Left lobe of liver (tissue), 2 donors: ENCODE measurements at places on chromosomes 11 and 22. TPM values are rescaled to one million over a fixed set of nuclear protein-coding genes. Genes with fewer than 3 reads are reported as not detected.

GRCh38 chr11:19442554-19442910 lies 201.8 kb upstream of the E2F8 start:
- DNase-seq = no peak

- DNase-seq = peak; percentile 73
Observed at GRCh38 chr22:40654522-40655167, 18.1 kb upstream of the MRTFA start.

GRCh38 chr22:40747361-40747760 lies 68.1 kb downstream of the MCHR1 start:
- no peak for DNase-seq

DNA sequence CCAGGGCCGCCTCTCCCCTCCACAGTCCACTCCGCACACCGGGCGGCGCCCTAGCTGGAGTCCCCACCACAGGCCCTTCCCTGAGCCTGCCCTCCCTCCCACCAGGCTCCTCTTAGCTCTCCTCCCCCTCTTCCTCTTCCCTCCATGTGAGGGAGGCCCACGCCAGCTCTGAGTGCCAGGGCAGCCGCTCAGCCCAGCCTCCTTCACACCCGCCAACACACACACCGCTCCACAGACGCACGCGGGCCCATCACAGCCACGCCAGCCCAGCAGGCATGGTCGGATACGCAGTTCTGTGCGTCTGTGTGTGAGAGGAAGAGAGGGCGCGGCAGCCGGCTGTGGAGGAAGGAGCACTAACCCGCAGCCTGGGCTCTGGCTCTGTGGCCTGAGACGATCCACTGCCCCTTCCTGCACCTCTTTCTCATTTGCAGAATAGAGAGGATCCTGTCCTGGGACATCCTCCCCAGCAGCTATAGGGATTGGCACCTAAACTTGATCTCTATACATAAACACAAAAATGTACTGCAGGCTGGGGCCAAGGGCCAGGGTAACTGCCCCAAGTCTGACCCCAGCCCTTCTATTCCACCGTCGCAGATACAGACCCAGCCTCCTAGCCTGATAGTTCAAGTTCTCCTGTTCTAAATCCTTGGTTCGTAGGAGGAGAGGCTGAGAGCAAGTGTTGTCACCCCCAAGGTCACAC lies 3.5 kb downstream of the CHRM4 start:
- no peak for DNase-seq

DNA sequence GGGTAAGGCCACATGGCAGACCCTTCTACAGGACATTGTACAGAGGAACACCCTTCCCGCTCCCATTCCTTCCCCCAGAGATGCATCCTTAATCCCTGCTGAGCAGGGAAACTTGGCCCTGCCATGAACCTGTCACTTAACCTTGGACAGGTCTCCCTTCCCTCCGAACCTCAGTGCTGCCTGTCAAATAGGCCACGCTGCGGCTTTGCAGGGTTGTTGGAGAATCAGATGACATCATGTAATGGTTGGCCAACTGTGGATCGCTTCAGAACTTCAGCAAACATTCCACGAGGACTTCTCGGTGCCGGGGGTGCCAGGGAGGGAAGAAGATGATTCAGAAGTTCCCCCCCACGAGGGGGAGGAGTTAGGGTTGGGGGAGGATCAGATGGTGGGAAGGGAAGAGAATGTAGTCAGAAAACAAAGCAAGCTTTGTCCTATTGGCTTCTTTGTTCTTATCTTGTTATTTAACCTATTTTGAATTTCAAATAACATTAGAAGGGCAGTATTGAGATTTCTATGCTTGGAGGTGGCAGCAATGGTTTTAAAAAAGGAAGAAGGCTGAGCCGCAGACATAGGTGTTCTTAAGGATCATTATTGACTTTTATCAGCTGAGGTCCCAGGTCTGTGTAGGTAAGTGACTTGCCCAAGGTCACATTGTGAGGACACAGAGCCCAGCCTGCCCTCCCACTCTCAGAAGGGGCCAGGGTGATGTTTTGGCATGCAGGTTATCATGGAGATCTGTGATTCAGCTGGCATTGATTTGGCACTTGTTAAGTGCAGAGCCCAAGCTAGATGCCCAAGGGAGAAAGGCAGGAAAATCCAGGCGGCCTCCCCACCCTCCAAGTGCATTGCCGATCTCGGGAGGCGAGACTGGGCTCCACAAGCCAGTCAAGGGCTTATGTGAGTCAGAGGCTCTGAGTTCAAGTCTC lies 3.1 kb downstream of the CDC42EP1 start:
- no peak for DNase-seq

GRCh38 chr11:128843198-128843785 lies 23.8 kb downstream of the KCNJ1 start:
- DNase-seq = no peak

GRCh38 chr22:48758881-48759875 lies 1068.5 kb downstream of the BRD1 start:
- DNase-seq = peak; percentile 39

DNA sequence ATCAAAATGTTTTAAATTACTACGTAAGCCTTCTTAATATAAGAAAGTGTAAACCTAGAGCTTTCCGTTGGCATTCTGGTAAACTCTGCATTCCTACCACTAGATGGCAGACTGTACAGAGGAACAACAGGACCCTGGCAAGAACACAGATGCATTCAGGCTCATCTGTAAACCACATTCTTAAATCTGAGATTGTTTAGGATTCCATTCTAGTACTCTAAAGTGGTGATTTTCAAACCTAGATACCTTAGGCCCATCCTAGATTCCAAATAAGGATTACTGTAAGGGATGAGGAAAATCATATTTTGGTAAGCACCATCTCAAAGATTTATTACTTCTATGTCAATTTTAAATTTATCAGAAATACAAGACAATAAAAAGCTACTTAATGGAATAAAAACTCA lies 26.9 kb downstream of the PICALM start:
- DNase-seq = no peak

DNA sequence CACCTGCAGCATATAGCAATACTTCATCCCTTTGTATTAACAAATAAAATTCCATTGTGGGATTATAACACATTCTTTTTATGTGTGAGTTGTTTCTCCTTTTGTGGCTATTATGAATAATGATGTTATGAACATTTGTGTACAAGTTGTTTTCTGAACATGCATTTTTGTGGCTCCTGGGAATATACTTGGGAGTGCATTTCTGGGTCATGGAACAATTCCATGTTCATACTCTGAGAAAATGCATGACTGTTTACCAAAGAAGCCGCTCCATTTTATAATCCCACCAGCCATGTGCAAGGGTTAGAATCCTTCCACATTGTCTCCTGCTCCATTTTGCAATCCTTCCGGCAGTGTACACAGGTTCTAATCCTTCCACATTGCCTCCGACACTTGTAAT lies 713.8 kb downstream of the TBC1D22A start:
- DNase-seq = no peak

DNA sequence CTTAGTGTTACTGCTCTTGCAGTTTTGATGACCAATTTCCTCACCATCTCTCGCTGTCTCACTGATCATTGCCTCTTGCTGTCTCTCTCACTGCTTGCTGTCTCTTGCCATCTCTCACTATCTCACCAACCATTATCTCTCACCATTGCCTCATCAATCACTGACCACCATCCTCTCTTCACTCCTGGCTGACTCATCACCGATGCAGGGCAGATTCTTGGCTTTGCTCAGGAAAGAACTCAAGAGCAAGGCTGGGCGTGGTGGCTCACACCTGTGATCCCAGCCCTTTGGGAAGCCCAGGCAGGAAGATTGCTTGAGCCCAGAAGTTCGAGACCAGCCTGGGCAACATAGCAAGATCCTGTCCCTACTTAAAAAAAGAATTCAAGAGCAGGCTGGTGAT lies 66.3 kb upstream of the SYN3 start:
- DNase-seq = no peak

GRCh38 chr11:134020598-134020997 lies 48.3 kb upstream of the JAM3 start:
- no peak for DNase-seq

- DNase-seq = no peak
Observed at GRCh38 chr22:22886546-22886945, 1.1 kb upstream of the IGLL5 start.

GRCh38 chr11:96107143-96107824 lies 183.4 kb upstream of the MTMR2 start:
- no peak for DNase-seq

- no peak for DNase-seq
Observed at GRCh38 chr22:28103596-28103995, 184.5 kb upstream of the PITPNB start.

- no peak for DNase-seq
Observed at GRCh38 chr22:27677905-27678458, 123.6 kb downstream of the MN1 start.

KRTAP5-11 gene
- total RNA-seq = not detected

MIOX gene
- total RNA-seq = not detected

C22orf15 gene
- total RNA-seq = not detected

PTPRCAP gene
- 2.2 TPM for total RNA-seq

CHORDC1 gene
- 11.5 TPM for total RNA-seq

CYB5R2 gene
- 2.8 TPM for total RNA-seq

ABCG4 gene
- 0.48 TPM for total RNA-seq

VSTM5 gene
- total RNA-seq = not detected

KCNJ4 gene
- total RNA-seq = not detected
